Testis (tissue), 5 donors: ENCODE measurements at places on chromosomes 16 and 17.

DNA sequence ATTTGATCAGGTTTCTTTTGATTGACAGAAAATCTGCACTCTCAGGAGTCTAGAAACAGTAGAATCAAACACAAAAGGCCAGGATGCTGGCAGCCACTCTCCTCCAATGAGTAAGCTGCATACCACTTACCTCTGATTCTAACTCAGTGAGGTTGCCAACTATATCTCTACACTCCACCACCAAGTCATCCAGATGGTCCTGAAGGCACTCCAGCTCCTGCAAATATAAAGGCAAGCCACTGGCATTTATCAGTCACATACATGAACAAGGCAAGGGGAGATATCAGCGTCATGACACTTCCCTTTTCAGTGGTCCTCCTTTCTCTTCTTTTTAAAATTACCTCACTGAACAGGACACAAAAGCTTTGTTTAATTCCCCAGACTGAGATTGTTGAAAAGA, 53.1 kb upstream of the CLEC18B start:
- no peak for DNase-seq

DNA sequence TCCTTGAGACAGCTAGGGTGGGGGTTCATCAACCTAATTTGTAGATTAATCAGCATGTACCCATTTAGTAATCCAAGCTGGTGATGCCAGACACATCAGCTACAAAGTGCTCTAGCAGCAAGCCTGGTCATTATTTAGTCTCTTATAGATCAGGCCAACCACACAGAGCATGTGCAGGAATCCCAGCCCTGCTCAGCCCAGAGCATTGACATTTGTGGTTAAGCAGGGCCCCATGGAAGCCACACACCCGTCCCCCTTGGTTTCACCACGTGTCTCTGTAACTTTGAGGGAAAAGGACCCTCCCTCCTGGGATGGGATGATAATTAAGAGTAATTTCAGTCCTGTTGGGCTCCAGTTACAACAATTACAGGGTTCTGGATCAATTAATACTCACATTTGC, 268.8 kb upstream of the RPL38 start:
- DNase-seq: no peak

- no peak for DNase-seq
Measured at GRCh38 chr16:75218256-75219076, at the start of gene CTRB1. CTRB1 (plus strand) TSS chr16:75218988; CDS start chr16:75219008, 20 bp downstream.

- no peak for DNase-seq
Measured at GRCh38 chr16:87576171-87576570, 26.1 kb upstream of the JPH3 start.

- peak; percentile 91 for DNase-seq
Measured at GRCh38 chr16:2500918-2501750, 12.6 kb upstream of the ATP6V0C start.

DNA sequence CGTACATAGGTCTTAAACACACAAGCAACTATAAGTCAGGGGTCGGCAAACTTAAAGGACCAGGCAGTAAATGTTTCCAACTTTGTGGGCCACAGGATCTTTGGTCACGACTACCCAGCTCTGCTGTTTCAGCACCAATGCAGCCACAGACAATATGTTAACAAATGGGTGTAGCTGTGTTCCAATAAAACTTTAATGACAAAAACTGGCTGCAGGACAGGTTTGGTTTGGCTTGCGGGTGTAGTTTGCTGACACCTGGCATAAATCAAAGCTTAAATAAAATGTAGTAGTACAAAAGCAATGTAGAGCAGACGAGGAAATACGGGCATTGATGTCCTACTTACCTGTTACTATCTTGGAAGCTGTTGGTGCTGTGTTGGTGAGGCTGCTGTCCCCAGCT, 84.7 kb downstream of the SLC5A11 start:
- DNase-seq: no peak

- no peak for DNase-seq
Measured at GRCh38 chr17:31415004-31415454, 23.6 kb downstream of the RAB11FIP4 start.

DNA sequence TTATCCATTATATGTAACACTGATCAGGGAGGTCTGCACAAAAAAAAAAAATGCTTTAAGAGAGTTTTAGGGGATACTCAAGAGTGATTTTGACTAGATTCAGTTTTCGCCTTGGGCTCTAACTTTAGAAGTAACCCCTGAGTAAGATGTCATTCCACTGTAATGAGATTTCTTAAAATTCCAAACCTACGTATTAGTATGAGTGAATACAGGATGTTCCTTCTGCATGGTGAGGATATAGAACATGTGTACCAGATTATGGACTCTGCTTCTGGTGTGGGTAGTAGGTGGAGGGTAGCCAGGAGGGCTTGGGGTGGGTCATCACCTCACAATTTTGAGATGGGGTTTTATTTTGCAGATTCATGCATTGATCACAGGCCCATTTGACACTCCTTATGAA, 4.3 kb downstream of the UBE2Z start:
- DNase-seq: no peak
